AG09309 (cell line): ENCODE measurements at places on chromosomes 6 and 20.

DNA sequence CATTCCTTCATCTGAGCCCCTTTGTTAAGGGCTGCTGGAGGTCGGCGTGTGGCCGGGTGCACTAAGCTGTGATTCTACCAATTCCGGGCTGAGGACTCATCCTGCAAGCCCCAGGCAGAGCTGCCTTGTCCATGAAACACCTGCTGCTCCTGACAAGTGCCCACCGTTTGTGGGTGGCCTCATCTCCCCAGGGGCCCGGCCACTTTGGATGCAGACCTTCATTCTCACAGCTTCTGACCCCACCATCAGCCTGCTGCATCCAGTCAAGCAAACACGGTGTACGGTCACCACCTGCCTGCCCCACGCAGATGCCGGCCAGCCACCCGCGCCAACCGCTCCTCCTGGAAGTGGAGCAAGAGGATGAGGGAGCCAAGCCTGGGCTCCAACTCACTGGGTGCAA is 382.7 kb downstream of the THBS2 start:
- DNase-seq = no peak

DNA sequence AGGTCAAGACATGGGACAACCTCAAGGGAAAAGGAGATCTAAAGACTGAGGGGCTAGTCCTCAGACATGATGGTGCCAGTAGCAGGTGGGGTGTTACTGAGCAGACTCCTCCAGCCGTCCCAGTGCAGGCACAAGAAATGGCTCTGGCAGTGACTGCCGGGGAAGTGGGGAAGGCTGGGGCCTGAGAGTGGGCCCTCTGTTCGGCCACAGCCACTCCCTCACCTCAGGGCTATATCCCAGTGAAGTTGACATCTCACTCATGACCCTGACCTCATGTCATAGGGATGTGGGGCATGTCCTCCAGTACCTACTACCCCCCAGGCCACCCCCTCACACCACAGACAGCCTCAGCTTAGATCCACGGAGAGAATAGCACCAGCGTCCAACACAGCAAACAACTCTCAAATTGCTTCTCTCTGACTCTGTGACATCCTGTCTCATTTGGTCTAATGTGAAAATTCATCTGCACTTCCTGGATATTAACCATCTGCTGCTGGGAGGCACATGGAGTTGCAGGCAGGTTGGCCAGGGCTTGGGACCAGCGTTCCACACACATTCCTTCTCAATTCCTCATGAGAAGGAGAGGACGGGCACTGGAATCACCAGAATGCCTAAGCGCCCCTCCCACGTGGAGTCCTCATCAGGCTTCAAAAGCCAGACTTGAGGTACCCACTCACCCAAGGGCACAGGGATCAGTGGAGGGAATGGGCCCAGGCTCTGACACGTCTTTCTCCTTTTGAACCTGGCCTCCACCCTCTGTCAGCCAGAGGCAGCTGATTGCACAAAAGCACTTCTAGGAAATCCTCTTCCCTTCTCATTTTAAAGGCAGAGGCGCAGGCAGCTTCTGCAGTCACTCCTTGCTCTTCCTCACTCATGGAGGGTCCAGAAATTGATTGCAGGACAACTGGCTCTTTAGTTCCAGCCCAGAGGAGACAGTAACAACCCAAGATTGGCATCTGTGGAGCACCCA is 163.6 kb upstream of the CST7 start:
- DNase-seq = peak; percentile 42

GRCh38 chr6:30679765-30680535 is 6.5 kb downstream of the PPP1R18 start:
- no peak for DNase-seq

GRCh38 chr6:138666636-138667035 is 106.9 kb upstream of the CCDC28A start:
- DNase-seq = no peak

GRCh38 chr6:41284726-41285125 is 1.8 kb downstream of the TREM1 start:
- no peak for DNase-seq

- DNase-seq = no peak
Observed at GRCh38 chr6:129895692-129896091, 34.6 kb upstream of the TMEM244 start.

GRCh38 chr20:15645816-15646215 is 927.4 kb downstream of the KIF16B start:
- no peak for DNase-seq

- DNase-seq = no peak
Observed at GRCh38 chr6:125267806-125268523, 33.8 kb downstream of the HDDC2 start.

DNA sequence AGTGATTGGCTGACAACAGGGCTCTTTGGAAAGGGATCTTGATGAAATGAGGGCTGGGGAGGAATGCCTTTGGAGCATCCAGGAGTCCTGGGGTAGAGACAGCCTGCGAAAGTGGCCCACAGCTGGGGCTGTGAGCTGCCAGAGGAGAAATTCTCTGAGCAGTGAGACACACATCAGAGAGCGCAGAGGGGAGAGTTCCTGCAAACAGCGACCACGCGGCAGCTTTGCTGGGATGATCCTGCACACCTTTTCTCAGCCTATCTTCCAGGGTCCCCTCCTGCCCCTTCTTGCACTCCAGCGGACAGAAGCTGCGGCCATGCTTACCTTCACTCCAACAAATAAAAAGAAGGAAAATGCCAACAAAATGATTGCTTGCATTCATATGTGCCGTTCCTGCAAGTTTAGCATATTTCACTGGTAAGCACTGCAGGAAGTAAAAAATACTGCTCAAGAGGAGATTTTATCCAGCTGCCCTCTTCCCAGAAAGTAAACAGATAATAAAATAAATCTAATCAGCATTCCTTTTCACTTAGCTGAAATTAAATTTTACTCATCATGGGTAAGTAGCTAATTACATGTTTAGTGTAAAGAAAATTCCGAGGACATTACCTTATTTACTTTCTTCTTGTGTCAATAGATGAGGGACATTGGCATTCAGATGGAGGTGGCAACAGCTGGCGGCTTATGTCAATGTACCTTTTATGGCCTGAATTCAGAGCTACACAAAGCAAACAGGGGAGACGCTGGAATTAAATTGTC is 339.9 kb upstream of the ARID1B start:
- DNase-seq = no peak

- peak; percentile 14 for DNase-seq
Observed at GRCh38 chr6:12637960-12638641, 78.5 kb upstream of the PHACTR1 start.

- no peak for DNase-seq
Observed at GRCh38 chr6:79842376-79843040, 104.8 kb downstream of the ELOVL4 start.

- no peak for DNase-seq
Observed at GRCh38 chr20:8663424-8663823, 405.5 kb upstream of the PLCB4 start.

DNA sequence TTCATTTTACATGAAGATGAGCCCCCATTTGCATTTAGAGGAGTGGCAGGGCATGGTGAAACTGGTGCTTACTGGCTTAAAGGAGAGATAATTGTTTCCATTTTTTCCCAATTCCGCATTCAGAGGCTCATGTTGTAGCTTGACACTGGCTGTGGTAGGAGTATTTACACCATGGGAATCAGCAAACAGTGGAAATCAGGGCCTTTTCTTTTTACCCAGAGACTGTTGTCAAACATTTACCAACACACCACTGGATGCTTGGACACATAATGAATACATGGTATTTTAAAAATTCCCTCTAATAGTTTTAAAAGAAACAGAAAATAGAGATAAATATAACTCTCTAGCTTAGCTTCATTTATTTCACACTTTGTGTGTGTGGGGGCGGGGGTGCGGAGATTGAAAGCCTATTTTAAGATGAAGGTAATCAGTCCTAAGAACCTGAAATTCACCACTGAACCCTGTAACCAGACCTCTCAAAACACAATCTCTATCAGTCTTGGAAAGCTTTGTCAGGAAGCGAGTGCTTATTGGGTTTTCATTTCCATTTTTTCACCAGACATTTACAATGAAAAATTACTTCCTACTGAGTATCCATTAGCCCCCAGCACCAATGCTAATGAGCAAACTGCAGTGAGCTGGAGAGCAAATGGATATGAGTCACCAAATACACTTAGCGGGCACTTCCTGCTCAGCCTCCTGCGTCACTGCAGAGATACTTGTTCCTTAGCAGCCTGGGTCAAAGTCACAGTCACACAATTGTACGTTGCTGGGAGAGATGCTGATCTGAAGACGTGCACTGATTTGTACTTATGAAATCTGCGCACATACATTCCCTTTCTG is 532.0 kb downstream of the BCKDHB start:
- peak; percentile 56 for DNase-seq

- DNase-seq = peak; percentile 31
Observed at GRCh38 chr20:54212226-54212625, 4.3 kb downstream of the PFDN4 start.

GRCh38 chr6:138577151-138577915 is 78.0 kb upstream of the NHSL1 start:
- DNase-seq = no peak

DNA sequence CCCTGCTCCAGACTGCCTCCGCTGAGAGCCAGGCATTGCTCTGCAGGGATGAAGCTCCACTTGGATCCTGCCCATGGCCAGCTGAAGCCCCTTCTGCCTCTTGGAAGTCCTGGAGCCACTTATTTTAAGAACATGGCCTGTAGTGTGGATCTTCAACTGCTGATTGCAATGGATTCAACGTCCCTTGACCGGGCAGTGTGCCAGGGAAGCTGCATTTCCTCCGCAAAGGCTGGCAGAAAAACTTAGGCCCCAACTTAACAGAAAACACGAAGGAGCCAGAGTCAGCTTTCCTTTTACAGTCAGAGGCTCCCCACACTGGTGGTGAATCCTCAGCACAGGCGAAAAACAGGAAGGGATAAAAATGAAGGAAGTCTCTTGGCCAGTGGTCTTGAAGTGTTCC is 26.3 kb upstream of the FOXQ1 start:
- no peak for DNase-seq
